Activated effector memory CD4-positive, alpha-beta T cell treated with anti-CD3 and anti-CD28 coated beads, Interleukin-2, amount 50 U/mL, for 16 hours (primary cell): ENCODE measurements at places on chromosomes 3 and 15.
A peak's percentile ranks its signal among the peaks of the same experiment; 100 is the strongest.

DNA sequence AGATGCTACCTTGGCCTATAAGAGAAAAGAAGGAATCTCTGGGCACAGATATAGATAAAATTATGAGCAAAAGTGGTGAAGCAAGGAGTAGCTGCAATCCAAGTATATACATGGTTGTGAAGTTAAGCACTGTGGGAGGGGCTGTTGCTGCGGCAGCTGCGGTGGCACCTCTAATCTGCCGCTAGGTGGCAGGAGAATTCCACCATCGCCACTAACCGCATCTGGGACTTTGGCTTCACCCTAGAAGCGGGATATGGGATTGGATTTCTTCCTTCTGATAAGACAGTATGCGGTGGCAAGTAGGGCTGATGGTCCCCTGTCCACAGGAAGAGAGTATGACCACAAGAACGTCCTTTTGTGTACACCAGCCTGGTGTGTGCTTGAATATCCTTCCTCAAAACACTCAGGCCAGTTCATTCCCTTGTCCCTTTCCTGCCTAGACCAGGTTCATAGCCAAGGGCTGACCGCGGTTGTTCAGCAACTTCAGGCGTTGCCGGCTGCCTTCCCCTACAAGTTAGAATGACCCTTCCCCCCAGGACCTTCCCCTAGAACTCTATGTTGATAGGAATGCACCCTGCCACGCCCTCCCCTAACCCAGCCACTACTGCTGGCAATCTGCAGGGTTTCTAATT lies 5.1 kb downstream of the MAGEL2 start:
- DNase-seq, result peak; percentile 70

GRCh38 chr3:36904641-36905040 lies 40.2 kb downstream of the TRANK1 start:
- DNase-seq, result no peak

DNA sequence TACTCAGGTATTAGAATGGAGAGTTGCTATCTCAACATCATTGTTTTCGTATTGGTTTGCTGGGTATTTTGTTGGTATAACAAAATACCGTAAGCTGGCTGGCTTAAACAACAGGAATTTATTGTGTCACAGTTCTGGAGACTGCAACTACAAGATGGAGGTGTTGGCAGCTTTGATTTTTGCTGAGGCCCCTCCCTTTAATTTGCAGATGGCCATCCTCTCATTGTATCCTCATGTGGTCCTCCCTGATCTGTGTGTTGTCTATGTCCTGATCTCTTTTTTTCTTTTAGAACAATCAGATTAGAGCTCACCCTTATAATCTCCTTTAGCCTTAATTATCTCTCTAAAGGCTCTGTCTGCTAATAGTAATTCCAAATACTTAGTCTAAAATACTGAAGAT lies 299.8 kb upstream of the GOLIM4 start:
- DNase-seq, result no peak

- no peak for DNase-seq
These were observed 9.9 kb downstream of the RAP2B start for GRCh38 chr3:153171918-153172317.

GRCh38 chr15:58734859-58735258 lies 14.6 kb downstream of the ADAM10 start:
- DNase-seq, result no peak

GRCh38 chr3:14425581-14426304 lies 23.3 kb downstream of the SLC6A6 start:
- DNase-seq, result peak; percentile 80

DNA sequence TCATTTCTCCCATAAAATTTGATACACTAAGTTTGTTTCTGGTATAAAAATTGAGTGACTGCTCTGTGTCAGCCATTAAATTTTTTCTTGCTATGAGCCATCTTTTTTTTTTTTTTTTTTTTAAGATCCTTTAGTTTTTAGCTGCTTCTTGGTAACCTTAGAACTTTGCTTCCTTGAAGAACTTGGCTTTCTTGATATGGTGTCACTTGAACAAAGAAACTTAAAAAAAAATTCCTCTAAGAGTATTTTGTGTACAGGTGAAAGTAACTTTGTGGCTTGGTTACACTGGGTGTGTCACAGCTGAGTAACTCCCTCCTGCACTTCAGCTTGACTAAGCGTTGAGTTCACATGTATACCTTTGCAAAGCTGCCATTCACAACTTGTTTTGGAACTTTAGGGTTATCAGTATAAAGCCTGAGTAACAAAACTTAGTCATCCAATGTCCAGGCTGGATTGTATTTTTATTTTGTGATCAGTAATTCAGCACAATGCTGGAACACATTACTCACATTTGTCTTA lies 6.5 kb downstream of the CHD2 start:
- peak; percentile 83 for DNase-seq

- DNase-seq, result no peak
These were observed 165.8 kb downstream of the ERC2 start for GRCh38 chr3:56302417-56302816.

GRCh38 chr3:3587647-3587972 lies 211.6 kb upstream of the LRRN1 start:
- no peak for DNase-seq

DNA sequence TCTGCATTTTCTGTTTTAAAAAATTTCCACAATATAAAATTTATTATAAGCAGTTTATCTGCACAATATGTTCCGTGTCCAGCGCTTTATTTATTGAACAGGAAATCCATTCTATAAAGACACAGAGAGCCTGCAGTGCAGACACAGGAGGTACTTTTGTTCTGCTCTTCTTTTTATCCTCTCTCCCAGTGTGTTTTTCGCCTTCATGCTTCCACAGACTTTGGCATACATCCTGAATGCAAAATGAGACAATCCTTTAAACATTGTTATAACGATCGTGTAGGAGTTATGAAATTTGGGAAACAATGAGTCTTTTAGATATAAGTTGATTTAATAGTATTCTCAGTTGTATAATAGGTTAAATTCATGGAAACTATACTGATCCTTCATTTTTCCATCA lies 749.2 kb downstream of the NAALADL2 start:
- DNase-seq, result no peak

DNA sequence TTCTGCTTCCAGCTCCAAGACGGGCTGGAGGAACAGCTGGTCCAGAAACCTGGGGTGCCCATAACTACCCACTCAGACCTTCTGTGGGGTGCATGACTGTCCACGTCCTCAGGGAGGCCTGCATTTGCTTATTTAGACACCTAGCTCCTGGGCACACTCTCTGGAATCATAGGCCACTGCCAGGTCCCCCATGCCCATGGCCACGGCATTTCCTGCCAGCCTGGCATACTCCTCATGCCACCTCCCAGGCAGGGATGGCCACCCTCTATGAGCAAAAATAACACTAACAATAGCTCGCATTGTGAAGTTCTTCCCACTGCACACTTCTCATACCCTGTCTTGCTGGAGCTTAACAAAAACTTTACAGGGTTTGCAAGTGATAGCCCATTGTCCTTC lies 166.9 kb upstream of the TPM1 start:
- no peak for DNase-seq

DNA sequence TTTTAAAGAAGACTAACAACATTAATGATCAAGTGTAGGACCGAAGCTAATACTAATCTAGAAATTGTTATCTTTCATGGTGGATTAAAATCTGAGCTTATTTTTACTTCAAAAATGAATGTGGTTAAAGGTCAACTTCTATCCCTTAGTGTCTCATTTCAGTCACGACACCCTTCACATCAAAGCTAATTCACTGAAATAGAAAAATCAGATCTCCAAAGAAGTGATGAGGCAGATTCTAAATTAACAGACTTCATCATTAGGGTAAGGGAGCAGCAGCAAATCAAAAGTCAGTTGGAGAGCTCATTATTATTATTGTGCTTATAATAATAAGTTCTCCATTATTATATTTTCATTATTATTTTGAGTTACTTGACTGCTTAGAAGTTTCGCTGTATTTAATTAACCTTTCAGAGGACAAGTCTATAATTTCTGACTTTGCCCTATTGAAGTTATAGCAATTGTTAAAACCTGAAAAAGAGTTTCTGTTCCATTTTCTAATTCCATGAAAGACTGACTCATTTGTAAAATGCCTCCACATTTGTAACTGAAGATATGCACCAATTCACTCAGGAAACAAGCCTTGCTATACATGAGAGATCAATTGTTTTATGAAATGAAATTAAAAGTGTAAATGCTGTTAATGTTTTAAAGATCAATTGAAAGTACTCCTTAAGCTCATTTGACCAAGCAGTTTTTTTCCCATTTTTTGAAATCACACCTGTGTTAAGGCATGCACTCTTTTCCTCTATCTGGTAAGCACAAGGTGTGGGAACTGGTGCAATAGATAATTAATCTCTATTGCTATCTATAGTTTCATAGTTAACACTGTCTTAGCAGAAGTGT lies 23.1 kb upstream of the CMC1 start:
- DNase-seq, result no peak

GRCh38 chr3:5017925-5018531 lies 38.8 kb downstream of the BHLHE40 start:
- DNase-seq, result no peak
